Heart left ventricle (tissue), 16 donors: ENCODE measurements at places on chromosomes 11 and 22. TPM values are rescaled to one million over a fixed set of nuclear protein-coding genes. Genes with fewer than 3 reads are reported as not detected.

Gene PRG3
- not detected for total RNA-seq

Gene MIAT
- total RNA-seq, result 2.7 TPM

Gene KCNJ5
- 7.2 TPM for total RNA-seq

Gene ANO5
- 51.6 TPM for total RNA-seq

Gene PKNOX2
- 5.2 TPM for total RNA-seq

Gene PLCB3
- 9.4 TPM for total RNA-seq

Gene RPUSD4
- total RNA-seq, result 38.0 TPM

GRCh38 chr22:31681349-31682345, 19.6 kb upstream of the PISD start:
- no peak for DNase-seq

DNA sequence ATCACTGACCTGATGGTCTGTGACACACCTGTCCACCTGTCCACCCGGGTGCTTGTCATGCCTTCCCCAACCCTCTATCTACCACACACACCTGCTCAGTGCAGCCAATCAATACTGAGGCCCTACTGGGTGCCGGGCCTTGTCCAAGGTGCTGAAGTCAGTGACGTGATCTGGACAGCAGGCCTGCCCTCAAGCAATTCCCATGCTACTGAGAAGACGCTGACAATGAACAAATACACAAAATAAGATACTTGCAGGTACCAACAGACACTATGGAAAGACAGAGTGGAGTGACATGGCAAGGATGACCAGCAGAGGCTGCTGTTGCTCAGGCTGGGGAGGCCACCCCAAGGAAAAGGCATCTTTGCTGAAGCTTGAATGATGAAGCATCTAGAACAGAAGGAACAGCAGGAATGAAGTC, 21.2 kb downstream of the PLAAT3 start:
- DNase-seq, result no peak

GRCh38 chr11:129224538-129224937, 32.4 kb upstream of the ARHGAP32 start:
- no peak for DNase-seq

DNA sequence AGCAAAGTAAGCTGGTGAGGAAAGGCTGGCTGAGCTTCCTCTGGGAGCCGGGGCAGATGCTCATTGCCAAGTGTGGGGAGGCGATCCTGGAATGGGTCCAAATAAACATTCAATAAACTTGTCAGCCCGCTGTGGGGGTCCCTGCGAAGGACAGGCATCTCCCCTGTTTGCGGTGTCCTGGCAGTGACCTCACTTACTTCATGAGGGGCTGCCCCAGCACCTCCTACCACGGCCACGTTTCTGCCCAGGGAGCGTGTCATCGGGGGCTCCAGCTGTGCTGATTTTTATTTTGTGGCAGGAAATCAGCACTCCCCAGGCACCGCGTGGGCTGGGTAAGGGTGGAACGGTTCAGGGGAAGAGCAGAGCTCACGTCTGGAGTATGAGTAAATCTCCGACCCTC, 493.9 kb upstream of the B3GAT1 start:
- DNase-seq, result peak; percentile 39

DNA sequence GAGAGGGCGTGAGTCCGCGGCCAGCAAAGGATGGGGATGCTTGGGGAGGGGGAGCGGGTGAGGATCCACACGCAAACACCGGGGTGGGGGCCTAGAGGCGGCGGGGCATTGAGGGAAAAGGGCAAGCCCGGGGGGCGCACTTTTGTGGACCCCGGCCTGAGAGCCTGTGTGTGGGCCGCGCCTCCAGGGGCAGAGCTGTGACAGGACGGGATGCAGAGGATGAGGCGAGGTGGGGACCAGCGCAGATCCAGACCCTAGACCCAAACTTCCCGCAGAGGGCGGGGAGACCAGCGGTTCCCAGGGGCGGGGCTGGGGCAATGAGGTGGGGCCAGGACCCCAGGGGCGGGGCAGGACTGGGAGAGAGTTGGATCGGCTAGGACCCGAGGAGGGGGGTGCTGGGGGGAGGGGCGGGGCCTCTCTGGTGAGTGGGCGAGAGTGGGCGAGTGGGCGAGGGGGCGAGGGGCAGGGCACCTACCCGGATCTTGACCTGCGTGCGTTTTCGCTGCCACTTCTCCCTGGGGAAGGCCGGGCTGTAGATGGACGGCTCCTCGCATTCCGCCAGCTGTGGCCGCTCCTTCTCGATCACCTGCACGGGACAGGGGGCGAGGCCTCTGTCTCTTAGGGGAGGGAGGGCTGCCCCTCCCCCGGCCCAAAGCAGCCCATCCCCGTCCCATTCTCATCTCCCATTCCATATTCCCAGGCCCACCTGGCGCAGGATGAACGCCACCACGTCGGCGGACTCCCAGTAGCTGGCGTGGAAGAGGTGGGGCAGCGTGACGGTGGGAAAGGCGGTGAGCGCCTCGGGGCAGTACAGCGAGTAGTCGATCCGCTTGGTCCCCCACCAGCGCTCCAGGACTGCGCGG, 10.6 kb downstream of the PITPNM1 start:
- no peak for DNase-seq

DNA sequence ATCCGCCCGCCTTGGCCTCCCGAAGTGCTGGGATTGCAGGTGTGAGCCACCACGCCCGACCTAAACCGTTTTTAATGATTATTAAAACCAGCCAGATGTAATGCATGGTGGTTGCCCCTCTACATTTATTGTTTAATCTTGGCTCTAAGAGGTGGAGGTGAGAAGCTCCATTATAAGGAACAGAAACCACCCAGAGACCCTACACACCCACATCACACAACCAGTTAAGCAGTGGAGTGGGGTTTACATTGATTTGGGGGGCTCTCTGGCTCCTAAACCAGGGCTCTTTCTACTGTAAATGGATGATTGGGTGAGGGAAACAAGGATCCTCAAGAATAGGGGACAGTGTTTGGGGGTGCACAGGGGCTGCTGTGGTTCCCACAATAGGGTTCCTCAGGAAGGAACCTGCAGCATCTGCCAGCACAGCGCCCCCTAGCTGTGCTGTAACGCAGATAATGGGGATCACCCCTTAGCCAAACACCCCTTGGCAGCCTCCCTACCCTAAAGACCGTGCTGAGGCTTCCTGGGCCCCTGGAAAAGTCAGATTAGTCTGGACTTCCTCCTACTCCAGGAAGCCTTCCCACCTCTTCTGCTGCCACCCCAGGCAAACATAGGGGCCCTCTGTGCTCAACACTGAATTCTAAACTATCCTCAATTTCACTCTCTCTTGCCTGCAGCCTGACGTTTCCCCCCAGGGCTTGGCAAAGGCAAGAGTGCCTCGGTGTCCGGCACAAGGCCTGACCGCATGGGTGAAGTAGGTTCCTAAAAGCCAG, 2.4 kb downstream of the MPST start:
- DNase-seq, result no peak

DNA sequence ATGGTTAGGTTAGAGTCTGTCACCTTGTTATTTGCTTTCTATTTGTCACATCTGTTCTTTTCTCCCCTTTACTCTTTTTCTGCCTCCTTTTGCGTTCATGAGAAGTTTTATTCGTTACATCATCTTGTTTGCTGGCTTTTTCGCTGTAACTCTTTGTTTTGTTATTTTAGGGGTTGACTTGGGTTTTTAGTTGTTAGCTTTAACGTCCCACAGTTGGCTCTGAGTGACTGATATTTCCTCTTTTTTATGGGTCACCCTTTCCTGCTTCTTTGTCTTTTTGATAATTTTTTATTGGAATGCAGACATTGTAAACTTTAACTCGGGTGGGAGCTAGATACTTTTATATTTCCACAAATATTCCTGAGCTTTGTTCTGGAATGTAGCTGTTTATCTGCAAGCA, 13.3 kb upstream of the TNNT3 start:
- DNase-seq, result no peak

- DNase-seq, result no peak
These were observed 56.3 kb downstream of the DGCR2 start for GRCh38 chr22:19065929-19066328.

DNA sequence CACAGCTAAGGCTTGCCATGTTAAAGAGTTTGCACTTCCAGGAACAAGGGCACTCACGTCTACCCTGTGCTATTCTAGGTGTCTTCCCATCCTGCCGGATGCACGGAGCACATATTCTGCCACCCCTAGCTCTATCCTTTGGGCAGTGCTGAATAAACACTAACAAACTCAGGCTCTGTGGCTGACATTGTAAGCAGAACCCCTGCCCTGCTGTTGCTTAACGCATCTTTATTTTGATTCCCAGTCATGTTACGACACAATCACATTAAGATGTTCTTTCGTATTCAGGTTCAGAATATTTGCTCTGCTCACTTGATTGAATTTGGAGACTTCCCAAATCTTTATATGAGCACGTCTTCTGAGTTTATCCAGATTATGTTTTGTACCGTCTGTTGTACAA, 3.7 kb upstream of the HDHD5 start:
- no peak for DNase-seq
